ENCODE measurements at places on chromosomes 1 and 21.

DNA sequence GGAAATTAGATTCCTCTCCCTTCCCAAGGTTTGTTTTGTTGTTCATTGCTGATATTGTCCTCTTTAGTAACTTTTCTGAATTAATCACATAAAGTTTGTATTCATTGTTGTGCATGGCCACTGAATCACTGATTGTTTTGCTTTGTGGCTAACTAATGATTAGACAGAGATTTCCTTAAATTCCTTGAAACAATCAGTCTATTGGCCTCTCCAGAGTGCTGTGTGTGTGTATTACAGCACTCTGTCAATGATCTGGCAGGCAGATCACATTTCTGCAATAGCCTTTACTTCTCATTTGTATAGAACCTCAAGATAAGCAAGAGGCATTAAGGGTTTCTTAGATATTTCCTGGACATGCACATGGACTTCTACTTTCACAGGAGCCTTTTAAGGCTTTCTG is 78.6 kb downstream of the DUSP10 start:
- DNase-seq: no peak

DNA sequence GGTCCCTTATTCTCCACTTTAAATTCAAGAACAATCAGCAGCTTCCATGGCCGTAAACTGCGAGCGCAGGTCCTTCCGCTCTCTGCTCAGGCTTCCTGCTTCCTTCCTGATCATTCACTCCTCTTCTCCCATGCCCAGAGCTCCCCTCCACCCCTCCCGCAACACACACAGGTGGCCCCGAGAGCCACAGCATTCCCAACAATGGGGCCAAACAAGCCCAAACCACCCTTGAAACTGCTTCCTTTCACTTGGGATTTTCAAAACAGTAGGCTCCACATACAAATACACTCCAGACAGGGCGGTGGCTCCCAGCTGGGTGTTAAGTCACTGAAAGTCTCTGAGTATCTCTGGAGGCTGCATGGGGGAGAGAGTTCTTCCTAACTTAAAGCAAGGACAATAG is 11.4 kb downstream of the FAM89A start:
- no peak for DNase-seq

DNA sequence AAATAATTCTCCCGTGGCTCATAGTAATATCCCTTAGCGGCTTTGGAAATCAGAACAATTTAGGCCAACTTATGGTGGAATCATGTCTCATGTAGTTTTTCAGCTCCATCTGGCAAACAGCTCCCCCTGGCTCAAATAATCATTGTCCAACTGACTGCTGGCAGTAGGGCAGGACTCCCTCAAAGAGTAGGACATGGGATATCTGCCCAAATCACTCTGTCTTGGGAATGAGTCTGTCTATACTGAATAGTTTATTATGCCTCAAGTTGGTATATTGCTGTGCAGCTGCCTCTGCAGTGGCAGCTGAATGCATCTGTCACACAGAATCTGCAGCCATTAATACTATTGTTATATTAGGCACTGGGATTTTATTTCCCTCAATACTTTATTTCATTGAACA is 255.7 kb downstream of the COL11A1 start:
- no peak for DNase-seq

DNA sequence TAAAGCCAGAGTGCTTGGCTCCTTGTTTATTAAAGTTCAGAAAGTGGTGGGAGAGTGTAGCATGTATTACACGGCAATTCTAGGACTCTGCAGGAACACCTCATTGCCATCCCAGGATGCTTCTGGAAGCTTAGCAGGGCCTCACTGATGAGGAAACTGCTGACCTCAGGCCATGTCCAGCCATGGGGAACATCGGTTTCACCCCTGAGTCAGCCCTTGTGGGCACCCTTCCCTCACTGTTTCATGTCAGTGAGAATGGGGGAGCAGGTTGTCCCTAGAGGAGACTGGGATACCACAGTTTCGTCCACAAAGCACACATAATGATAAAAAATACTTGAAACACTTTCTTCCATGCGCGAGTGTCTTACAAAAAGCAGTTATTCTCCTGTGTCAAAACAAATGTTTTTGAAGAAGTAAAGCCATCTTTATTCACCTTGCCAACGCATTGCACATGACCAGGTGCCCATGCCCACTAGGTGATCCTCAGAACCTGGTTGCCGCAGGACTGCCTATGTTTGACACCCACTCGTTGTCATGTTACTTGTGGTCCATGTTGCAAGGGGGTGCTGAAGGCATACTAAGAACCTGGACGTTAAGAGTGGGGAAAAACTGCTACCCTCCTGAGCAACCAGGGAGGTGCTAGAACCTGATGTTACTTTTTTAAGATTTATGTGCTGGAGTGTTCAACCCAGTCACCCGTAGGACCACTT is 41.2 kb upstream of the TTC22 start:
- DNase-seq: no peak

DNA sequence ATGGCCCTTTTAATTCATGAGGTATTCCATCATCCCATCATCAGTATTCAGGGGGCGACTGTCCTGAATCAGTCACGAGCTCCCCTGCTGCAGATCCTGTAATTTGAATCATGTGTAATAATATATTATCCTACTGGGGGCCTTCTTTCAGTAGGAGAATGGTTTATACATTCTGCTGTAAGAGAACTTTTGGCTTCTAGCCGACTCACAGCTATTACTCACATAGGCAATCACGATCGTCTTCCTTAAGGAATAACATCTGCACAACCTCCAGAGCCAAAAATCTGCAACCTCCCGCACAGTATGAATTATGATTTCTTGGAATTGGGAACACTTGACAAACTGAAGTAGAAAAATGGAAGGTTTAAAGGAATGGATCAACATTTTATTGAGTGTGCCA is 343.0 kb downstream of the USP25 start:
- no peak for DNase-seq

DNA sequence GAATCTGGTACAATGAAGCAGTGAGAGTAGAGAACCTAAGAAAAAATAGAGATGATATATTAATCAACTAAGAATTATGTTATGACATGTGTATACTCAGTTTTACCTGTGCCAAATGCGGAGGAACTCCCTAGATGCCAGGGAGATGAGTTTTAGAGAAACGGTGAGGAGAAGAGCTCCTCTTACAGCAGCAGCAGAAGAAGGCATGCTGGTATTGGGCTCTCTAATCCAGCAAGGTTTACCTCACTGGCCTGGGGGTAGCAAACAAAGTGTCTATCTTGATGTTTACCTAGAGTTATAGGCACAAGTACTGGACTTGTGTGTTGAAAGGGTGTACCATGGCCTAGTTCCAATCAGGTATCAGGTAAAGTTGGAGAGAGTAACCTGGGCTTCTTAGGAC is 28.9 kb upstream of the DEPDC1 start:
- DNase-seq: no peak

DNA sequence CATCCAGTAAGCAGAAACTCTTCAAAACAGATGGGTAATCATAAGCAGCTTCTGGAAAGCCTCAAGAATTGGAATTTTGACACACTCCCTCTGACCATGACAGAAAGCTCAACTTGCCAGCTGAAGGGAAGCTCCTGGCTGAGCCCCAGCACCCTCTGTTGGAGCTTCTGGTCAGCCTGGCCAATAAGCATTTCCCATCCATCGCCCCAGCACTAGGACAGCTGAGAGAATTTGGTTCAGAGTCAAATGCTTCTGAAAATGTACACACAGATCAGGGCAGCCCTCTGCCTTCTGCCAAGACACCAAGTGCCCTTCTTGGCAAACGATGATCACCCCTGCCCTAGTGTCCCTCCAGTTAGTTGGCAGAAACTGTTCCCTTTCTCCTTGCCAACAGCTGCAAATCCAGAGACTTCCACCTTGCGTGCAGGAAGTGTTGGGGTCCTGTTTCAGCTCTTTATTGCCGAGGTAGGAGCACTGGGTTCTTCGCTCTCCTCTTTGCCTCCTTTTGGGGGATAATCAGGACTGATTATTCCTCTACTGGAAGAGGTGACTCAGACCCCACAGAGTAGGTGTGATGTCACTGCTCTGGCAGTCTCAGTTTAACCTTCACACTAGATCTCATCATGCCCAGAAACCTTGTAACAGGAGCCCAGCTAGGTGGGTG is 11.9 kb downstream of the PIGV start:
- no peak for DNase-seq

GRCh38 chr1:217138799-217139466 is 415.7 kb upstream of the ESRRG start:
- DNase-seq: no peak

- no peak for DNase-seq
Measured at GRCh38 chr1:197127246-197127912, 19.1 kb downstream of the ASPM start.

DNA sequence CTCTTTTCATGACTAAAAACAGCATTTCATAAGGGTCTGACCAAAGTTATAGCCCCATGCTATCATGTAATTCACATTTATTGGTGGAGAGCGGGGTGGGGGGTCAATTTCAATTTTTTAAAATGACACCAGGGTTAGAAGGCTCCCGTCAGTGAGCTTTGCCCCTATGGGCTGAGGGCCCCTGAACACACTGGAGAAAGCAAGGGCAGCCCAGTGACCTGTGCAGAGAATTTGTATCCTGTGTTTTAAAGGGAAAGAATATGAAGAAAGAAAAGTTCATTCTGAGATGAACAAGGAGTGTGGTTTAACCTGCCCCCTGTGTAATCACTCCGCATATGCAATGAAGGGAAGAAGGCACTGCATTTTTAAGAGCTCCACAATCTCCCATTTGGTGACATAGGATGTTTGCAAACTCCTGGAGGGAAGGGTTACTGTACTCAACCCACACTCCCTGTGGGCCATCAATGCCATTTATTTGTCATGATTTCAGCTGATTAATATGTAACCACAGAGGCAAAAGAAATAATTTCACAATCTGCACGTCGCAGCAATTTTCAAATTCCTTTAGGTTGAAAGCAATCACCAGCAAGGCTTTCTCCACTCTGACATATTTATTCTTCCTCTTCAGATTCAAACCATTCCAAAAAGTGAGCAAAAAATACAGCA is 95.6 kb downstream of the ZNF281 start:
- no peak for DNase-seq

DNA sequence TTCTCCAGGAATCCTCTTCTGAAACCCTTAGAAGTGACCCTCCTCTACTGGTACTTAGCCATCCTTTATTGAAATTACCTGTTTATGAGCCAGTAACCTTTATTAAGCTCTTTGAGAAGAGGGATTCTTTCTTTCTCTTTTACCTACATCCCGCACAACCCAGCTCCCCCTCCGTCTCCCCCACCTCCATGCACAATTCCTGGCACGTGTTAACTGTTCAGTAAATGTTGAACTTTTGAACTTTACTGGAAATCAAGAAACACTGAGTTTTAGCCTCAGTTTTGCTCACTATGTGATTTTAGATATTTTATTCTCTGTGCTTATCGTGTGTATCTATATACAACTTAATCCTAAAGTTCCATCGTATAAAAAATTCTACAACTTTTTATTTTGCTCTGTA is 1.8 kb downstream of the TMED5 start:
- no peak for DNase-seq

- DNase-seq: no peak
Measured at GRCh38 chr1:23191199-23191598, 22.5 kb upstream of the LUZP1 start.

- no peak for DNase-seq
Measured at GRCh38 chr1:109893532-109894171, 17.0 kb upstream of the CSF1 start.

DNA sequence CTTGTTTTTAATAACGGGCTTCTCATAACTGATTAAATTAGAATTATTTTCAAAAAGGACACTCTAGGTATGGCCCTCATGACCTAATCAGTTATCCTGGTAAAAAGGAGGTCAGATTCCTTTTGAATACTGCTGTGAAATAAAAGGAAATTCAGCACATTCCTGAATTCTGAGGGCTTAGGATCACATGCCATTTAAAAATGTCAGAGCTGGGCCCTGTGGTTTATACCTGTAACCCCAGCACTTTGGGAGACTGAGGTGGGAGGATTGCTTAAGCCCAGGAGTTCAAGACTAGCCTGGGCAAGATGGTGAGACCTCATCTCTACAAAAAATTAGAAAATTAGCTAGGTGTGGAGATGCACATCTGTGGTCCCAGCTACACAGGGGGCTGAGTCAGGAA is 18.0 kb upstream of the RABGGTB start:
- DNase-seq: no peak

DNA sequence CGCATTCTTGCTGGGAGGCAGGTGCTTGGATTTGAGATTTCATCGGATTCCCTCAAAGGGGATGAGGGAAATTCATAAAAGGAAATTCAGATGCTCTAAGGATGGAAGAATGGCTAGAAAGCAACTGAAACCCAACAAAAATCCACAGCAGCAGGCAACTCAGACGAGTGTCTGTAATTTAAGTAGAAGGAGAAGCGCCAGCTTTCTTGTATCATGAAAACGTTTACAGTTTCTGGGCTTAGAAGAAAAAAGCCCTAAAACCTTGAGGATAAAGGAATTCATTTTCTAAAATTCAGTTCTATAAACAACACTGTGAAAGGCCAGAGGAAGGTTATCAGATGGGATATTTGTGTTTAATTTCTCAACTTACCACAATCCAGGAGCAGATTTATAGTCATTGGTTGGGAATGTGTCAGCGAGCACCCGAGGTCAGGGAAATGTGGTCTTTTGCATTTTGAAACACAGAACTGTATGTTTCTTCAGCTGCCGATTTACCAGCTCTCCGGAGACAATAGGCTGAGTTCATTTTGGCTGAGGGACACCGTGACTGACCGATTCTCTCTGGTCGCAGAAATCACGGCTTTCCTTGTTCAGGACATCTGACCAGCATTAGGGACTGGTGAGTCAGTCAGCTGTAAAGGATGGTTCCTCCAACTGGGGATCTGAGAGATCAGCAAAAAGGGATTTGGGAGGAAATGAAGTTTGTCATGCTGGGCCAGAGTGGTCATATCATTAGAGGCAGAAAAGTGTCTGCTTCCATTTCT is 111.6 kb upstream of the ERRFI1 start:
- DNase-seq: no peak

GRCh38 chr1:61378494-61379180 is 296.3 kb downstream of the NFIA start:
- no peak for DNase-seq

DNA sequence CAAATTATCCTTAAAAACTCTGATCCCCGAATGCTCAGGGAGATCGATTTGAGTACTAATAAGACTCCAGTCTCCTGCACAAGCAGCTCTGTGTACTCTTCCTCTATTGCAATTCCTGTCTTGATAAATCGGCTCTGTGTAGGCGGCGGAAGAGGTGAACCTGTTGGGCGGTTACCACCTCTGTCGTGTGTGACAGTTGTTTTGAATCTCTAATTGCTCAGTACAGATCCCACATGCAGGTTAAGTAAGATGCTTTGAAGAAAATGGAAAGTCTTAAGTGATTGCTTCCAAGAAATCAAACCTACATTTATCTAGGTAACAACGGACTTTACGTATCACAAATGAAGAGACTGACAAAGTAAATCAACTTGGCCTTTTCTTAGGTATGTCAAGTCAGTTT is 35.5 kb downstream of the COA6 start:
- DNase-seq: peak; percentile 5

Measured in stimulated activated CD8-positive, alpha-beta memory T cell treated with anti-CD3 and anti-CD28 coated beads, Interleukin-4, amount 100 ng/mL, for 4 hours (primary cell).